ENCODE measurements at places on chromosomes 16 and 17.

- DNase-seq: peak; percentile 20
These were observed 151.7 kb downstream of the ANKFN1 start for GRCh38 chr17:56305007-56305406.

DNA sequence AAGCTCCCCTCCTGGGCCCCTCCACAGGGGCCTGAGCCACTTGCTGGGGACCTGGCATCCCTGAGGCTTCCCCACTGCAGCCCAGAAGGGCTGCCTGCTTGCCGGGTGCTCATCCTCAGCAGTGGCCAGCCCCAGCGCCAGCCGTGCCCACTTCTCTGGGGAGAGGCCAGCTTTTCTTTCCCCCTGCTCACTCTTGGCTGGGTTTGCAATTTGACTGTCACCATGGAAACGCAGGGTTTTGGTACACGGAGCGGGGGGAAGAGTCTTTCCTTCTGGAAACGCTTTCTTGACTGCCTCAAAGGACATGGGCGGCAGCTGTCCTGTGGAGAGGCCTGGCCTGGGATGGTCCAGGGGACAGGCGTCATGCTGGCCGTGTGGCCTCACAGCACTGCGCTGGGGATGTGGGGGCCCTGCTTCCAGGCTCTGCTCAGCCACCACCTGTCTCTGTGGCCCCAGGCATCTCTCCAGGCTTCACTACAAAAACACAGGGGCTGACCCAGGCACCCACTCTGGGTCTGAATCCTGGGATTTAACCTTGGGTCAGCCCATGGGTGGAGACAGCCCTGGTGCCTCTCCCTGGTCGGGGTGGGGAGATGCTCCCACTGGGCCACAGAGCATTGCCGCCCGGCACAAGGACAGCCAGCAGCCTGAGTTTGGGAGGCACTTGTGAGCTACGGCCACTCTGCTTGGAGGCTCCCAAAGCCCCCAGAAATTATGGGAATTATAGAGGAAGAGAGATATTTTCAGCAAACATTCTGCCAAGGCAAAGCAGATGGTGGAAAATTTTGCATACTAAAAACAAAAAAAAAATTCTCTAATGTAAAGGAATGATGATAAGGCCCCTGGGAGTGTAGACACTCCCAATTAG lies 45.9 kb upstream of the DOC2B start:
- no peak for DNase-seq

DNA sequence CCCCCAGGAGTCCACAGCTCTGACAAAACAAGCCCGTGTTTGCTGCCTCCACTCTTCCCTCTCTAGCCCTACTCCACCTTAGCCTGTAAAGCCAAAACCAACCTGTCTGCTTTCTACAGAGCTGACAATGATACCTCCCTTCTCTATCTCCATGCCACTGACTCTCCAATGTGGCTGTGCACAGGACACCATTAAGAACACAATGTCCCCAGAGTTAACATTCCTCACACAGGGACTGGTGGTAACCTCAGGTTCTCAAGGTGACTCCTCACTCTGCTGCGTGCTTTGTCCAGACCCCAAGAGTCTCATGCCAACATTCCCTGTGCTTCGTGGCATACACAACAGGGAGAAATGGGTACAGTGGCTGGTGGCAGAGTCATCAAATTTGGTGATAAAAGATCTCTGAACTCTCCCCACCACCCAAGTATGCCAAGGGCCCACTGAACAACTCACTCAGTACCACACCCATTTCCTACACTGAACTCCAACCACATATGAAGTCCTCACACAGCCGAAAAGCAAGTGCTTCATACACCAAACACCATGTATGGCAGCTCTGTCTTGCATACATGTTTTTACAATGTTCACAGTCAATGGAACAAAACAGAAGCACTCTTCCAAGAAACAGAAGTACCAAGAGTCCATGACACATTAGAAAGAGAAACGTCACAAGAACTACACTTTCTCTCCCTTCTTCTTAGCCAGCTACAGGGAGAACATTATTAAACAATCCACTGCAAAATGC lies 21.1 kb downstream of the CSNK2A2 start:
- DNase-seq: no peak

- no peak for DNase-seq
These were observed 208.4 kb downstream of the IRF8 start for GRCh38 chr16:86107215-86107825.

DNA sequence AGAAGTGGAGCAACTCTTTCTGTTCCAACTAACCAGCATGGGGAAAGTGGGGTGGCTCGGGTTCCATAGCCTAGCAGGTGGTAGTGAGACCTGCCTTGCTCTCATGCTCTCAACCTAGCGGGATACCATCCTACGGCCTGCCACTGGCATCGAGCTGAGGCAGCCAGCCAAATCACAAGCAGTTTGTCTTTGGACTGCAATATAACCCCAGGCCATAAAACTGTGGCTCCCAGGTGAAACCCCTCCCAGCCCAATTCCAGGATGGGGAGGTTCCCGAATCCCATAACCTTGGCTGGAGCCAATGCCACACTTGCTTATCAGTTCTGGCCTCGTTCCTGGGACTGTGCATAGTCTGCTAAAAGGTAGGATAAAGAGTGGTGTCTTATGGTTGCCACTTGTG lies 155.8 kb upstream of the NETO2 start:
- DNase-seq: no peak

Data from GM23338 (cell line).